ENCODE measurements at places on chromosomes 7 and 10. TPM values are rescaled to one million over a fixed set of nuclear protein-coding genes. Genes with fewer than 3 reads are reported as not detected.
A peak's percentile ranks its signal among the peaks of the same experiment; 100 is the strongest.

Gene TBXAS1
- 0.75 TPM for polyA plus RNA-seq

Gene LRRTM3
- not detected for polyA plus RNA-seq

GRCh38 chr10:17068953-17069352, 60.7 kb downstream of the CUBN start:
- H3K4me1 ChIP-seq: peaks cover 10% of the 10 kb centered on the region
- H3K36me3 ChIP-seq: peaks cover 39% of the 10 kb centered on the region
- H3K27me3 ChIP-seq: no peaks in the 10 kb centered on the region
- DNase-seq: no peak
- H3K4me3 ChIP-seq: no peak overlapping the region
- no peak overlapping the region for H3K27ac ChIP-seq

DNA sequence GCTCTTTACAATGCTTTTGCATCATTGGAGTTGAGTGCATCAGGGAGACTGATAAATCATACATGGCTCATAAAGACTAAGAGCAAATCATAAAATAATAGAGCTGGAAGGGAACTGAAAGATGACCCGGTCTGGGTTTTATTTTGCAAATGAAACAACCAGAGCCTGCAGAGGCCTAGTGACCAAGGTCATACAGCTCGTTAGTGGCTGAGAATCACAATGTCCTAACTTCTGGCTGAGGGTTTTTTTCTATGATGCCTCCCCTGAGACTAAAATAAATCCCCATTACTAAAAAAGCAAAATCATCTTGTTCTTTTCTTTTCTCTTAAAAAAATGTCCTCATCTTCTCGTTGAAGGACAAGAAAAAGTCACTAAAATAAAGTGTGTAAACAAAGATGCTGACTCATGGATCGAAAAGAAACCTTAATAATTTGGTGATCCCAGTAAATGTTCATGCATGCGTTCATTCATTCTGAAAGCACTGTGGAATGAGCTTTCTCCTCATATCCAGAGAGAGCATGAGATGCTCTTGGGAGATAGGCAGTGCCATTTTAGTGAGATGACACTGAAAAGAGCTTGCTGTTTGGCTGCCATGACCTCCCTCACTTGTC, 107.8 kb upstream of the PHYHIPL start:
- no peak for DNase-seq
- no peak overlapping the region for H3K27ac ChIP-seq
- H3K4me1 ChIP-seq: no peaks in the 10 kb centered on the region
- no peaks in the 10 kb centered on the region for H3K36me3 ChIP-seq

DNA sequence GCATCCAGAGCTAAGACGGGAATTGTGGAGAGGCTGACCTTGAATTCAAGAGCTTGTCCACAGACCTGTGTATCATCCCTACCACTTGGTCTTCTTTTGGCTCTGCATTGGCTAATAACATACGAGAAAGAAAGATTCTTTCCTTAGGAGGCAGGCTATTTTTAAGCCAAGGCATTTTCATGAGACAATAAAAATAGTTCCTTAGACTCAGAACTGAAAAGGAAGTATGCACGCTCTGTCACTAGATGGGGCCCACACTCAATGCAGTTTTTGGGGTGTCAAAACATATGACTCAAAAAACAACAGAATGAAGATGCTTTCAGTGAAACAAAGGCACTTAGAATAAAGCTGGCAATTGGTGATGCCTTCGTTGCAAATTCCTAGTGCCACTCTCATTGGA, 265.9 kb upstream of the DGKB start:
- no peaks in the 10 kb centered on the region for H3K36me3 ChIP-seq
- no peak for DNase-seq
- no peak overlapping the region for H3K27ac ChIP-seq
- no peaks in the 10 kb centered on the region for H3K4me1 ChIP-seq

GRCh38 chr7:50303335-50304128, 984 bp upstream of the IKZF1 start:
- peak; percentile 30 for DNase-seq
- H3K27me3 ChIP-seq: no peaks in the 10 kb centered on the region
- H3K27ac ChIP-seq: peak overlapping the region; percentile 95
- H3K4me1 ChIP-seq: peaks cover 47% of the 10 kb centered on the region

GRCh38 chr7:27199849-27200760, at the start of gene HOXA13:
Gene HOXA13, minus strand, starts transcription at chr7:27200091. Its CDS starts 14 bp downstream, at chr7:27200077.
- H3K27ac ChIP-seq: no peak within 1 kb of the TSS
- peaks cover 5% of the 10 kb centered on the region for H3K36me3 ChIP-seq
- DNase-seq: peak; percentile 35
- H3K4me1 ChIP-seq: peaks cover 56% of the 10 kb centered on the region
- peak within 1 kb of the TSS; percentile 81 for H3K4me3 ChIP-seq
- H3K27me3 ChIP-seq: peaks cover 100% of the 10 kb centered on the region

DNA sequence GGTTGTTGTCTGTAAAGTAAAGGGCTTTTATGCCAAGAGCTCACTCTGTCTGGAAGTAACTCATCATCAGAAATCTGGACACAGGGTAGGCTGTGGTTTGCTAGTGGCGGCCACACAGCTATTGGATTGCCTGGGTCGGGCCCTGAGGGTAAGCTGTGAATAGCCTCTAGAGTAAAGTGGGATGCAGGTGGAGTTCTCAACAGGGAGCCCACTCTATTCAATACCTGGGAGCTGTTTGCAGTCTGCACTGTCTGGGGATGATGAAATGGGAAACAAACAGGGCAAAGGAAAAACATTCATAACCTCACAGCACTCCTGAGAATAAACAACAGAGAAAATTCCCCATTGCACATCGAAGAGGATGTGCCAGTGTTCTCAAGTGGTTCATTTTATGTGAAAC, 582.6 kb downstream of the CALN1 start:
- no peak overlapping the region for H3K27ac ChIP-seq
- H3K36me3 ChIP-seq: no peaks in the 10 kb centered on the region
- H3K4me3 ChIP-seq: no peak overlapping the region

Measured in naive thymus-derived CD8-positive, alpha-beta T cell (primary cell).